NCI-H1048 (cell line): ENCODE measurements at places on chromosomes 13 and 19.

DNA sequence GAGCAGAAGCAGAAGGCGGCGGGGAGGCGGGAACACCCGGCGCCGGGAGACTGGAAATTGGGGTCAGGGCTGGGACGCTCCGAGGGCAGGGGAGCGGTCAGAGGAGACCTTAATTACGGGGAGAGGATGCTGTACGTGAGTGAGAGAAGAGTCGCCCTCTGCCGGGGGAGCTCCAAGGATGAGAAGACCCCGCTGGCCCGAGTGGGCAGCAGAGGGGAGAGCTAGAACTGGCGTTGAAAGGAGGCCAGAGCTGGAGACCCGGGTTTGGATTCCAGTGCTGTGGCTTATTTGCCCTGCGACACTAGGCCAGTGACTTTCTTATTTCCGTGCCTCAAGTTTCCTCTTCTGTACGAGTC, 536 bp downstream of the FAM32A start:
- DNase-seq, result no peak

DNA sequence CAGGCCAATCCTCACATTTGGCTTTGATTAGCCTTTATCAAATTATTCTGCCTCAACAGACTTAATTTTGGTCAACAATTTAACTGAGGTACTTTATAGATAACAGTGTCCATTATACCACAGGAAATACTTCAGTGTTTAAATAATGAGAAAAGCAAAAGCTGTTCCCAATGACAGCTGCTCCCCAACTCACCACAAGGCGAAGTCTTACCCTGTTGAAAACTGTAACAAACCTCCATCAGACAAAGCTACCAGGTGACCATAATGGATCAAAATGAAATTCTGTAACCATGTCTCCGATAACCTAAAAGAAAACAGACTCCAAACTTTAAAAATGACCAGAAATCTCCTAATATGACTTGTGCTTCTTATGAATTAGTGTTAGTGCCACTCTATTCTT, 50.3 kb downstream of the ZNF44 start:
- no peak for DNase-seq

DNA sequence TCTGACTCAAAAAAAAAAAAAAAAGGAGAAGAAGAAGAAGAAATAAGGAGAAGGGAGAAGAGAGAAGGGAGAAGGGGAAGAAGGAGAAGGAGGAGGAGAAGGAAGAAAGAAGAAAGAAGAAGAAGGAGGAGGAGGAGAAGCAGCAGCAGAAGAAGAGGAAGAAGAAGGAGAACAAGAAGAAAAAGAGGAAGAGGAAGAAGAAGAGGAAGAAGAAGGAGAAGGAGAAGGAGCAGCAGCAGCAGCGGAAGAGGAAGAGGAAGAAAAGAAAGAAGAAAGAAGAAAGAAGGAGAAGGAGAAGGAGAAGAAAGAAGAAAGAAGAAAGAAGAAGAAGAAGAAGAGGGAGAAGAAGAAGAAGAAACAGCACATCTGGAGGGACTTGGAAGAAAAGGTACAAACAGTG, 4.1 kb upstream of the CNN1 start:
- no peak for DNase-seq

GRCh38 chr13:65855242-65855805, 1374.8 kb downstream of the PCDH9 start:
- no peak for DNase-seq

- DNase-seq, result no peak
Measured at GRCh38 chr13:60707878-60708277, 310.9 kb downstream of the TDRD3 start.

DNA sequence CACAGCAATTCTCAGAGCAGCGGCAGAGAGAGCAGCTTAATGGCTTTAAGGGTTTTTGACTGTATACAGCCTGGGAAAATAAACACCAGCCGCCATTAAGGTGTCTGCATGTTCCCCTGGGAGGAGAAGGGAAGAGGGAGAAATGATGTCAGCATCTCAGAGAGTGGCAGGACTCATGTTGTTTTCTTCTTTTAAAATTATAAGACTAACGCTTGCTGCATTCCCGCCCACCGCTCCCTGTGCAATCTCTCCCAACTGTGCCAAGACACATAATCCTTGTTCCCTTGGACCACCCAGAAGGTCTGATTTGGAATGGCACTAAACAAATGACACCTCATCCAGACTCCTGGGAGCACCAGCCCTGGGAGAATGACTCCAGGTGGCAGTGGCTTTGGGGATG, 27.7 kb upstream of the FAM216B start:
- DNase-seq, result no peak

- DNase-seq, result no peak
Measured at GRCh38 chr13:50140153-50140552, 124.9 kb downstream of the KCNRG start.

- DNase-seq, result no peak
Measured at GRCh38 chr19:30679153-30679702, 307.0 kb downstream of the ZNF536 start.

- DNase-seq, result no peak
Measured at GRCh38 chr13:99501848-99502301, 603 bp downstream of the TM9SF2 start.

DNA sequence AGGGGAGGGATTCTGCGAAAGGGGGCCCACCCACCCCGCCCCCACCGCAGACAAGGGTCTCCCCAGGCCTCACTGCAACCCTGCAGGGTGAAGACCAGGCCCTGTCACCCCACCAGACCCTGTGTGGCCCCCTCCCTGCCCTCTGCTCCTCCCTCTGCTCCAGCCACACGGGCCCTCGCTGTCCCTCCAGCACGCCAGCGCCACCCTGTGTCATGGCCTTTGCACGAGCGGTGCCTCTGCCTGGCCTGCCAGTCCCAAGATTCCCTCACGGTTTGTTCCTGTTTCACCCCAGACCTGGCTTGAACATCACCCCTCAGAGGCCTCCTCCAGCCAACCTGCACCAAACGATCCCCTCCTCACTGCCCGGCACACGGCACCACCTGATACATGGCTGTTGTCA, 27.3 kb downstream of the PIP5K1C start:
- DNase-seq, result no peak
